ENCODE measurements at places on chromosomes 1 and 21.

DNA sequence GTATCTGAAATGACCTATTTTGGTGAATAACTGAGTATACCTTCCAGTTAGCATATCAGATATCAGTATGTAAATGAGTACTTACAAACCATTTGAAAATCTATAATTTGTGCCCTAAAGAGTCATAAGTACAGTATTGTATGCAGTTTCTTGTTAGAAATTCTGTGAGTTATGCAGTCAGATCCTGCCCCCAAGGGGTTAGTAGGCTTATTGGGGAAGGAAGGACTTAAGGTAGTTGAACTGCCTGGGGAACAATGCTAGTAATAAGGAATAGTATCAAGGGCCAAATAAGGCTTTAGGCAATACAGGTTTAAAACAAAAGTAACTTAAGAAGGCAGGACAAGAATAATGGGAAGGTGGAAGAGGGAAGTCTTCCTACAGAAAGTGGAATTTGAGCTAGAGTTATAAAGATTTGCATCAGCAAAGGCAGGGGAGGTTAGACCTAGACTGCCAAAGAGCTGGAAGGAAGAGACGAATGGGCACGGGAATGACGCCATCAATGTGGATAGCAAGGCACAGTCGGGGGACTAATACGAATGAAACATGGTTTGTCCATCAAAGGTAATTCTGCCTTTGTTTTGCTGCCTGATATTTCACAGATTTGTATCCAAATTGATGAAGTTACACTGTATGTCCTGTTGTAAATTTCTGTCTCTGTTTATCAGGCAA lies 182.9 kb upstream of the DPYD start:
- no peak for DNase-seq

GRCh38 chr1:115185336-115185735 lies 96.0 kb upstream of the TSPAN2 start:
- DNase-seq: no peak

DNA sequence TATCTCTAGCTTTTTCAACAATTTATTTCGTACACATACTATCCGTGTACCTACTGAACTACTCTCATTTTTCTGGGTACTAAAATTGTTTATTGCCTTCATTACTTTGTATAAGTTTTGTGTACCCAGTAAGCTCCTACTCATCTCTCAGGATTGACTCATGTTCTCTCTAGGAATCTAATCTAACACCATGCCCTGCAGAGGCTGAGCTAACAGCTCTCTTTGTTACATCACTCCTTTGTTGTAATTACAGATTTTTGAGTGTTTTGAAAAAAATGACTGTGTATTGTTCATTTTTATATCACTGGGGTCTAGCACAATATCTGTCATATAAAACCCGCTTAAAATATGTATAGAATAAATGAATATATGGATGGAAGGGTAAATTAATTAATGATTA lies 167.1 kb downstream of the ATP6V1G3 start:
- no peak for DNase-seq

DNA sequence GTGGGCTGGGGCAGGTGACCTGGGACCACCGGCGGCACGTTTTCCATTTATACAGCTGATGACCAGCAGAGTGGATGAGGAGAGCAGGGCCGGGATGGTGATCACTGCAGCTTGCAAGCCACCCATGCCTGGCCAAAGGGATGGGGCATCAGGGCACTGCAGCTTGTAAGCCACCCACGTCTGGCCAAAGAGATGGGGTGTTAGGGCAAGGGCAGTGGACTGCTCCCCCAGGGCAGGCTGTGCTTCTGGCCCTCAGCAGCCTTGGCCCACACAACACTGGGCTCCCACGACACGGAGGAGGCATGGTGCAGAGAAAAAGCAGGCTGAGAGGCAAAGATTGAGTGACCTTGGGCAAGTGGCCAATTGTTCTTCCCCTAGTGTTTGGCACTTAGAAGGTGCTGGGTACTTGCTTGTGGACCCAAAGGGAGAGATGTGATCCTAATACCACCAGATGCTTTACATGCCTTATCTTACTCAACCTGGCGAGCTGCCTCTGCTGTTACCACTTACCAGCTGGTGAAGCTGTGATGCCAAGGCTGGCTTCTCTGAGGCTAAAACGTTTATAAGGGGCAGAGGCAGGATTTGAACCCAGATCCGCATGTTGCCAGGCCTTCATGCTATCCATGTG lies 48.3 kb downstream of the TRIM62 start:
- DNase-seq: no peak

DNA sequence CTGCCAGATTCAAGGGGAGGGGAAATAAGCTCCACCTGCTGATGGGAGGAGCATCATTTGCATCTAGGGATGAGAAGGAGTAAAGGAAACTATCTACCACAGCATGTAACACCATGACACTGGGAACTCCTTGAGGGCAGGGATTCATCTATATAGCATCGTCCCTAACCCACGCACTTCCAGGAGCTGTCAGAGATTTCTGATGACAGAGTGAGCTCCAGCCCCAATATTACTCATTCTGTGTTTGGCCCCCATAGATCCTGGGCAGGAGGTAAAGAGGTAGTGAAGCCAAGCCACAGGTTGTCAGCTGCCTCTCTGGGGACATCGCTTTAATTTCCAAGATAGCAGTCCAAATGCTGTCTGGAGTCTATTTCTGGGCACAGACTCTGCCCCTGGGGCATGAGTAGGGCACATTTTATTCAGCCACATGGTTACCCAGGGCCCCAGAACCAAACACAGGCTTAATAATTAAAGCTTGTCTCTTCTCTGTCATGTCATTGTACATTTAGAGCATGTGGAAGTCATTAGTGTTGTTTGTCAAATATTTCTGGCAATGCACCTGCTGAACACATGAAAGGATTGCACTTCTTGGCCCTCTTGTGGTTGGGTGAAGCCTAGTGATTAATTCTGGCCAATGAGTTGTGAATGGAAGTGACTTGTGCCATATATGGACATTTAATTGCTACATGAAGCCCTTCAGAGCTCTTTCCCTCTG lies 105.9 kb upstream of the POU3F1 start:
- no peak for DNase-seq

GRCh38 chr1:59827055-59827643 lies 12.4 kb downstream of the HOOK1 start:
- DNase-seq: no peak

- DNase-seq: no peak
These were observed 53.2 kb downstream of the RNF187 start for GRCh38 chr1:228540161-228540917.

DNA sequence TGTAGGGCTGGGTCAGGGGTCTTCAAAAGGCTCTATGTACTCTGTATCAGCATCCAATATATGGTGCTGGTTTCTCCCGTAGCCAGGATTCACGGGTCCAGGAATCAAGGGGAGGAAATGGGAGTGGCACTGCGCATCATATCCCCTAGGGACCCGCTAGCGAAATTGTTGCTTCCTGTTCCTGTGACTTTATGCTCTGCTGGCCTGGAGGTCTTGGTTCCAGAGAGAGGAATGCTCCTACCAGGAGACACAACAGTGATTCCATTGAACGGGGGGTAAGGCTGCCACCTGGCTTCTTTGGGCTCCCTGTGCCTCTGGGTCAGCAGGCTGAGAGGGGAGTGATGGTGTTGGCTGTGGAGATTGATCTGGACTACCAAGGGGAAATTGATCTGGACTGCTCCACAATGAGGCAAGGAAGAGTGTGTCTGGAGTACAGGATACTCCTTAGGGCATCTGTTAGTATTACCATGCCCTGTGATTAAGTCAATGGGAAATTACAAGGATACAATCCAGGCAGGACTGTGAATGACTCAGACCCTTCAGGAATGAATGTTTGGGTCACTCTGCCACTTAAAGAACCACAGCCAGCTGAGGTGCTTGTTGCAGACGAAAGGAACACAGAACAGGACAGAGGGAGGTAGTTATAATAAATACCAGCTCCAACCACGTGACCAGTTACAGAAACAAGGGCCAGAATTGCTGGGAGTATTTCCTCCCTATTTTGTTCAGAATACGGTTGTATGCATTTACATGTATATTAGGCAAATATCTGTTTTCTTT lies 10.2 kb downstream of the SPSB1 start:
- DNase-seq: no peak

GRCh38 chr1:119480175-119480574 lies 26.8 kb upstream of the HSD3B1 start:
- no peak for DNase-seq

DNA sequence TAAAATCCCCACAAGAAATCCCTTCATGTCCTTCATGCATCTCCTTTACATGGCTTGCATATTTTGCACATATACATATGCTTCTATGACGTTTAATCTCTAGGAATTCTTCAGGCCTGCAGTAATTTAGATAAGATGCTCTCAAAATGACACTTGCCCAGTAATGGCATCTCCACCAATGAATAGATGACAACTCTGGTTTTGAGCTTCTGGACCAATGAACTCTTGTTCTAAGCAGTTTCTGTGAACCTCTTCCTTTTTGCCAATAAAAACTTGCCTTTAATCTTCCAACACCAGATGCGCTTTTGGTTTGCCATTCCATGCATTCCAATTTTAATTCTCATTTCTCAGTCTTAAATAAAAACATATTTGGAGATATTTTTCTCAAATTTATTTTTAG lies 189.8 kb upstream of the OLFM3 start:
- DNase-seq: no peak

DNA sequence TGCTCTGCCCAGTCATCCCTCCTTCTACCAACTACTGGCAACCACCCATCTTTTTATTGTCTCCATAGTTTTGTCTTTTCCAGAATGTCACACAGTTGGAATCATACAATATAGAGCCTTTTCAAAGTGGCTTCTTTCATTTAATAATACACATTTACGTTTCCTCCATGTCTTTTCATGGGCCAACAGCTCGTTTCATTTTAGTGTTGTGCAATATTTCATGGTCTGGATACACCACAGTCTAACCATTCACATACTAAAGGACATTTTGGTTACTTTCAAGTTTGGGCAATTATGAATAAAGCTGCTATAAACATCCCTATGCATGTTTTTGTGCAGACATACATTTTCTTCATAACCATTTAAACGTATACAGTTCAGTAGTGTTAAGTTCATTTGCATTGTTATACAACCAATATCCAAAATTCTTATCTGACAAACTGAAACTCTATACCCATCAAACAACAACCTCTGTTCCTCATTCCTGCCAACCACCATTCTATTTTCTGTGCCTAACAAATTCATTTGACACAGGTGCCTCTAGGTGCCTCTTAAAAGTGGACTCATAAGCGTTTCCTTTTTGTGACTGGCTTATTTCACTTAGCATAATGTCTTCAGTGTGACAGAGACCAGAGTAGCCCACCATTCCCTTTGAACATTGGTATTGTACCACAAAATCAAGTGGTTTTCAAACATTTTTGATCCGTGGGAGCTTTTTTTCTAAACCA lies 138.1 kb downstream of the NR5A2 start:
- no peak for DNase-seq

- no peak for DNase-seq
These were observed 28.0 kb downstream of the NUAK2 start for GRCh38 chr1:205293350-205294074.

DNA sequence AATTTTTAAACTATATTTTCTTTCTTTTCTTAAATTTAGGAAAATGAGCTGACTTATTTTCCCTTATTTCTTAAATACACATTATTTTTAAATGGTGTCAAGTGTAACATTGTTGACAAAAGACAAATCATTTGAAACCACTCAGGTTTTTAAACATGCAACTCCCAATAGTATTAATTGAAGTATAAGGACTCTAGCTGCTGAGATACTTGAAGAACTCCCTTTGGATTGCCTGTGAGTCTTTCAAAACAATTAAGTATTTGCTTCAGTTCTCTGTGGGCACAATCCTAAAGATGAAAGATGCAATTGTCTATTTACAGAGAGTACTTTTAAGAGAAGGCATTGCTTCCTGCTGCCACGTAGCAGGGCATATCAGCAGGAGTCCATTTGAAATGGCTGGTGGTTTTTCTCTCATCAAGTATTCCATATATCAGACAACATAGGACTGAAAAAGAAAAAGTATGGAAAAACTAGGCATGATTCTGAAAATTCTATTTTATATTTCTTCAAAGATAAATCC lies 373.4 kb downstream of the NEGR1 start:
- no peak for DNase-seq

- DNase-seq: no peak
These were observed 84.2 kb downstream of the SPATA46 start for GRCh38 chr1:162292422-162292849.

DNA sequence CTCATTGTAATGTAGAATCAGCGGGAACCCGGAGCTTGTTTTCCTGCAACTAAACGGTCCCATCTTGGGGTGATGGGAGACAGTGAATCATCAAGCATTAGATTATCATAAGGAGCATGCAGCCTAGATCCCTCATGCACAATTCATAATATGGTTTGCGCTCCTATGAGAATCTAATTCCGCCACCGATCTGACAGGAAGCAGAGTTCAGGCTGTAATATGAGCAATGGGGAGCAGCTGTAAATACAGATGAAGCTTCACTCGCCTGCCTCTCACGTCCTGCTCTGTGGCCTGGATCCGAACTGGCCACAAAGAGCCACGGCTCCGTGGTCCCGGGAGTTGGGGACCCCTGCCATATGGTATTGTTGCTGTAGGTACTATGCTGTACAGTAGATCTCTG lies 1.6 kb downstream of the IFI44 start:
- no peak for DNase-seq

GRCh38 chr1:43348809-43349593 lies 9.8 kb upstream of the CDC20 start:
- peak; percentile 77 for DNase-seq

DNA sequence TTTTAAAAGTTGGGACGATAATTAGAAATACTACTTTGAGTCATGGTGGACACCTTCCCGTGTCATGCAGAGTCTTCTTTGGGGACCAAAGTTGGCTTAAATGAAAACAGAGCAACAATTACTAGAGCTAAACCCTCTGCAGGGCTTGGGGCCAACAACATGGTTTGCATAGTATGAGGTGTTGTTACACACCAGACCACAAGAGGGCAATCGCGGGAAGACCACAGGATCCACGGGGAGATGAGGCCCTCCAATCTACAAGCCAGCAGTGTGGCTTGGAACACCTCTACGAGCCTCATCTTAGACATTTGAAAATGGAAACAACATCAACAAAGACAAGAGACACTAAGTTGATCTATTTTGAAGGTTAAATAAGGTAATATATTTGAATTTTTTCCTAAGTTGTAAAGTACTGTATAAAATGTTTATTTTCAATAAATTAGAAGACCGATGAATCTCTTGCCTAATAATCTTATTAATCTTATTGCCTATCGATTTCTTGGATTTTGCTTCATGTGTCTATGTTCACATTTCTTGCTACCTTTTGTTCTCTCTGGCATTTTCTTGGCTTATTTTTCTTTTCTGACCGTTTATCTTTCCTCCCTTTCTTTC lies 8.2 kb upstream of the SMCP start:
- peak; percentile 54 for DNase-seq
